Activated naive CD8-positive, alpha-beta T cell treated with anti-CD3 and anti-CD28 coated beads for 36 hours (primary cell): ENCODE measurements at places on chromosomes 4 and X. TPM values are rescaled to one million over a fixed set of nuclear protein-coding genes. Genes with fewer than 3 reads are reported as not detected.

- no peak for DNase-seq
These were observed 304.5 kb downstream of the CBLL2 start for GRCh38 chrX:22577181-22577580.

GRCh38 chrX:2840961-2841360 lies 12.2 kb downstream of the GYG2 start:
- DNase-seq: no peak

DNA sequence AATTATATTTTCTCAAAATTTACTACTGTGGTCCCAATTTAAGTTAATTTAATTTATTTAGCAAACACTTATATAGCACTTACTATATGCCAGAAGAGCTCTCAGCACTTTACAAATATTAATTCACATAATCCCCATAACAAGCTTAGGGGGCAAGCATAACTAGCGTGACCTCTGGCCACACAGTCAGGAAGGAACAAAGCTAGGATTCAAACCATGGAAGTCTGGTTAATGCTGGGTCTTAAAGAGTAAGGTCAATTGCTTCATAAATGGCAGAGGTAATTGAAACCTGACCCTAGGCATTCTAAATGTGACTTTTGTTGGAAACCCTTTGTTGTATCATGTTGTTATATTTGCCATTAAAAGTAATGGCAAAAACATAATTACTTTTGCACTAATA lies 279.5 kb upstream of the EMCN start:
- no peak for DNase-seq

DNA sequence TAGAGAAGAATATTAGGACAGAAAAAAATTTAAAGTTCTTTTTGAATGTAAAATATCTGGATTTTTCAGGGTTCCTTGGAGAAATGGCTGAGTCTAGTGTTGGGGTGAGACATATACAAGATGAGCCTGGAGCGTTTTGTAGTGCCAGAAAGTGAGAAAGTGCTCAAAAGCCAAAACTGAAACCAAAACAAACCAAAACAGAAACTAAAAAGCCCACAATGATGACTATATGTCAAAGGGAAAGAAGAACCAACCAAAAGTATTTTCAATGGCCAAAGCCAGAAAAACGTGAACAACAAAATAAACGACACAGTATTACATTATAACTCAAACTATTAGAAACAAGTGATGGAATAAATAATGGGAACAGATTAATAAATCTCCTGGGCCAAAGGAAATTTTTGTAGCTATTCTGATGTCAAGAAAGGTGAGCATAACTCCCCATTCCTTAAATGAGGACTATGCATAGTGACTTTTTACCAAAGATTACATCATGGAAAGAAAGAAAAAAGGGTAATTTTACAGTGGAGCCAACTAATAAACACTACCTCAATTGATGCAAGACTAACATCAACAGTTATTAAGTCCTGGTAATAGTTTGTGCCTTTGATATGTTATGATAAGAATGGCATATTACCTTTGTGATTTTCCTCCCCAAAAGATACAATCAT lies 1137.6 kb downstream of the C4orf33 start:
- no peak for DNase-seq

GRCh38 chrX:47840111-47840510 lies 3.4 kb downstream of the ZNF81 start:
- DNase-seq: no peak

DNA sequence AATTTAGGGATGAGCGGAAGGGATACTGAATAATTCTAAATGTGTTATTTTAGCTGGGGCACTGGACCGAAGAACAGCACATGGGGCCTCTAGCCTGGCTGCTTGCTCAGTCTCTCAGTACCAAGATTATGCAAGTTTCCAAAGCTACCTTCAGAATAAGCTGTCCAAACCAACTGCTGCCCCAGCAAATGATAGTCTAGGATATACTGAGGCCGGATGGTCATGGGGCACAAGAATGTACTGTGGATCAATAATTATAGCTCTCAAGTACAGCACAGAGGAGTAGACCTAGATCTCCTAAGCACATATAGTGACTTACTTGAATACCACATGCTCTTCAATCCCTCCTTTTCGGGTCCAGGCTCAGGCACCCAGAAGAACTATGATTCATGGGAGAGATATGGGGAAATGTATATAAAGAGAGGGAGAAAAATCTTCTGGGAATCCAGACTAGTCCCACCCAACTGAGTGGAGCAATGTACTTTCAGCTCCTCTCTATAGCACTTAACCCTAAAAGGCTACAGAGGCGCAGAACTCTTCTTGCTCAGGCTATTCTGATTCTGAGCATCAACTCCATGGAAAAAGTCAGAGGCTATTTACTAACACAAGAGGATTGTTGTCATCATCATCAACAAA lies 160.3 kb upstream of the GPC4 start:
- no peak for DNase-seq

GRCh38 chrX:115409551-115409950 lies 120.0 kb downstream of the LUZP4 start:
- DNase-seq: no peak

GRCh38 chrX:48683411-48683982 lies at the start of gene WAS:
TSS of gene WAS (plus strand) at chrX:48683799. CDS start at chrX:48683854, 55 bp downstream.
- peak; percentile 46 for DNase-seq

DNA sequence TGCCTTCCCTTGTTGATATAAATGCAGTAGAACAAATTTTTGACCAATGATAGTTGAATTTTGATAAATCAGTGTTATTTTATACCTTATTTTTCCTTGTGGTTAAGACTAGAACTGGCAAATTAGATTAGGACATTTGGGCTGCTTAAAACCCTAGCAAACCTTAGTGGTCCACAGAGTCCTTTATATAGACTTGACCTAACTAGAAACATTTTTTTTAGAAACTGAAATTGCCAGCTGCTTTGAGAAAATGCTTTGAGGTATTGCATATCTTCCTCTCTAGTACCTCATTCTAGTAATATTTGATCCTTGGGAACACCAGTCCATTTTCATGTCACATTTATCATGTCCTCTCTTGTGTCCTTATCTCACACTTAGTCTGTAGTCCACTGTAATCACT lies 580.3 kb downstream of the FSTL5 start:
- DNase-seq: no peak

GRCh38 chrX:138018145-138018799 lies 452.3 kb downstream of the ZIC3 start:
- DNase-seq: no peak

DNA sequence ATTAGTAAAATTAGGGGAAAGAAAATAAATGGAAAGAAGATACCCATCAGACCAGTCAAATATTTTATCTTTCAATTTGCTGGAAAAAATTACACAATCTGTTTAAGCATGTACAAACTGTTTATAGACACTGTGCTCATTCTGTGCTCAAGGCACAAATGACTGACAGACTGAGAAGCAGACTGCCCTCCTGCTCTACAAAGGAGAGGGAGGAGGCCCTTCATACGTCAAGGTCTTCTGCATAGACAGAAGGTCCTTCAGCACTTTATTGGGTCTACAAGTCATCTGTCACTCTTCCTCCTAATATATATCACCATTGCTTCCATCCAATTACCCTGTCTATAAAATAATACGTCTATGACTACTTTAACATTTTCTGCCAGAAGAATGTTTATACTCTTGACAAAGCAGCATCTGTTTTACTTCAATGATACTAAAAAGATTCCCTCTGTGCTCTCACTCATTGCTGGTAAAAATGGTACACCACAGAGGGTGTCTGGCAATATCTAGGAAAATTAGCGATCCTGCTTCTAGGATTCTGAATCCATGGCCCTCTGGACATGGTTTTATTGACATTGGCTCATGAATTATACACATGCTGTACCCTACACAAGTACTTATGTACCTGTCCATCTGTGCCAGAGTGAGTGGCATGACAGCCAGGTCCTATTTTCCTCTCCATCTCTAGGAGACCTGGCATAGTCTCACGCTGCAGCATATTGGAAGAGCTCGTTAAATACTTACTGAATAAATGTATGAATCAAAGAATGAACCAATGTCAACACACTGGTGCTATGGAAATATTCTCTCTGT lies 11.3 kb downstream of the SLC10A6 start:
- DNase-seq: no peak

DNA sequence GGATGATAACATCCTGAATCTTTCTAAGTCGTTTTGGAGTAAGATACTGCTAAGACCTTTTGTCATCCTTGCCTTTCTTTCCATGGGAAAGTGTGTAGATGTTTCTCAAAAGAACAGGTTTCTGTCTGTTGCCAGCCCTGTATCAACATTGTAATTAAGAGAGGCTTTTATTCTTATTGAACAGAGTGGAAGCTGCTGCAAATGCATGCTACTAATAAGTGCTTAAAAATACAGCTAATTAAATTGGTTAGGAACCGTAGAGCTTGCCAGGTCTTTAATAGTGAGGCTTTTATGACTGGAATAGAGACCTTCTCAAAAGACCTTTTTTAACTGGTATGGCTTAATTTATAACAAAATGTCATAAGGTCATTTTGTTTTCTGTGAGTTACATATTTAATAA lies 34.4 kb downstream of the INTU start:
- DNase-seq: no peak

- no peak for DNase-seq
These were observed 1.9 kb downstream of the UBL4A start for GRCh38 chrX:154484255-154485149.

RRAGB gene
- total RNA-seq: 6.5 TPM

TEX13C gene
- not detected for total RNA-seq

SOWAHB gene
- not detected for total RNA-seq

CCDC158 gene
- not detected for total RNA-seq

FAM50A gene
- 45.3 TPM for total RNA-seq

LIMCH1 gene
- total RNA-seq: not detected
